Lung (tissue), 17 donors: ENCODE measurements at places on chromosomes 3 and 15.

- DNase-seq = peak; percentile 48
Measured at GRCh38 chr15:101346928-101347327, 51.9 kb upstream of the SNRPA1 start.

DNA sequence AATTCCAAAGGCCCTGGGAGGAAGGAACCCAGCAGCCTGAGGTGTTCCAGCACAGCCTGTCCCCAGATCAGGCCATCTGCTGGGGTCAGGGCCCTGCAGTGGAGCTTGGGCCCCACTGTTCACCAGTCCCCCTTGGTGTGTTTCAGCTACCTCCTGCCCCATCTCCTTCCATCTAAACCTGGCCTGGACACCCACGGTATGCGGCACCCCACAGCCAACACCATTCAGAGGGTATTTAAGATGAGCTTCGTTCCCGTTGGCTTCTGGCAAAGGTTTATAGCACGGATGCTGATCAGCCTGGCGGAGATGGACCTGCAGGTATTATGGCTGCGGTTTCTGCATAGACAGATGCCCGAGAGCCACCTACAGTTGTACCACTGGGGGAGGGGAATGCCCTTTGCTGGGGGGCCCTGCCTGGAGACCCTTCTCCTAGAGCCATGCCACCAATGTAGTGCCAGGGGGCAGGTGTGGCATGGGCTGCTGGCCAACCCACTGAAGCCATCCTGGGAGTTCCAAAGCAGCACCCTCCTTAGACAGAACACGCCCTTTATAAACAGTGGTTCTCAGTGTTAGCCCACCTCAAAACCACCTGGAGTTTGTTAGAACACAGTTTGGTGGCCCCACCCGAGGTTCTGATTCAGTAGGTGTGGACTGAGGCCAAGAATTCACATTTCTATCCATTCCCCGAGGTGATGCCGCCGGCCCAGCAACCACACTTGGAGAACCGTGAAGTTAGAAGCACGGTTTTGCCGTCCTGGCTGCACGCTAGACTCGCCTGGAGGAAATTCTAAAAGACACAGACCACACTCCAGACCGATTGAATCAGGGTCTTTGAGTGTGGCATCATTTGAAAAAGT, 126.9 kb downstream of the LRRK1 start:
- DNase-seq = no peak

DNA sequence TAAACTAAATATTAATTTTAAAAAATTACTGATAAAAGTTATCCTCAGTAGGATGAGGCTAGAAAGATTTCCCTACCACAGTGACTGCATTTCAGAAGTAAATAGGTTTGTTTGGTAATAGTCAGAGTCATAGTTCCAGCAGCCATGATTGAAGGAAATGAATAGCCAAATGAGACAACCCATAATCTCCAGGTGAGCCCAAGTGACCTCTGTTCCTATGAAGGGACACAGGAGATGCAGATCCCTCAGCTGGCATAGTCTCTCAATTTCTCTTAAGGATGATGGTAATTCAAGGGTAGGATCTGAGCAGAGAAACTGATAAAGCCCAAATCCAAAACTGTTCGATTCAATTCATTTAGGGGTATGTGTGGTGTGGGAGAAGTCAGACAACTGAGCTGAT, 461.8 kb downstream of the RAP2B start:
- no peak for DNase-seq

DNA sequence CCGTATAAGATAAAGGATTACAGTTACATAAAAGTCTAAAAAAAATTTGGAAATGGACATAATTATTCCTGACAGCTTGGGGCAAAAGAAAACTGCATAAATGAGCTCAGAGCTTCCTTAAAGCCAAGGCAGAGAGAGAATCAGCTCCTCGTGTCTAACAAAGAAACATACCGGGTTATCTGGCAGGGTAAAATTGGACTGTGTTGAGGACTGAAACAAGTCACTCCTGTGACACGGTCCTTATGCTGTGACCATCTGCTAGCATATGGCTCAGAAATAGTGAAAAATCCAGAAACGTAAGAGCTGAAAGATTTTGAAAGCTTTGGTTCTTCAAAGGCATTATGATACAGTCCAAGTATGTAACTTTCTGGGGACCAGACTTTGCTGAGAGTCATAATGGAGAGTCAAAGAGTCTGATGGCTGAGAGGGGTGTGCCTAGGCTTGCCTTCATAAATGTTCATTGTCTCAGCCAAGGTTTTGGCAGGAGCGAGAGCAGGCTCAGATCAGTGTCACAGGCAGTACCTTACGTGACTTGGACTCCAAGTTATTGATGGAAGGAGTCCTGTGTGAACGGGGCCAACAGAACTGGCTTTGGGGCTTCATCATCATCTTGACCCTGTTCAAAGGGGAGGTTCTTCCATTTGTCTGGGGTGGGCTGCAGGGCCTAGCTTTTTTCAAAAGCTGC, 12.5 kb downstream of the MAP6D1 start:
- DNase-seq = peak; percentile 23

DNA sequence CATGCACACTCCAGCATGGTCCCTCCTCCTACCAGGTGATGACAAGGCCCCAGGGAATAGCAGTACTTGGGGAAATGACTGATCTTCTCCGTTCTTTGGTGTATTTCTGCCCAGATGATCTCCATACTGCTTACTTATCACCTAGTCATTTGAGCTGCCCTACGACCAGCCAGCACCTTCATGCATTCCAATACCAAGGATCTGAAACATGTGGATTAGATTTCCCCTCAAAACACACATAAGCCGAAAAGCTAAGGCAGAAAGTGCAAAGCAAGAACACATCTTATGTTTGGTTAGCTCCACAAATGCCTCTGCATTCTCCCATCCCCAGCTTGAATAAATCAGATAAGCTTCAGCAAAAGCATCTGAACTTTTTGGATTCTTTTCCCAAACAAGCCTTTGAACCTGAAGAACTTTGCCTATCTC, 64.8 kb upstream of the BCL6 start:
- DNase-seq = no peak

DNA sequence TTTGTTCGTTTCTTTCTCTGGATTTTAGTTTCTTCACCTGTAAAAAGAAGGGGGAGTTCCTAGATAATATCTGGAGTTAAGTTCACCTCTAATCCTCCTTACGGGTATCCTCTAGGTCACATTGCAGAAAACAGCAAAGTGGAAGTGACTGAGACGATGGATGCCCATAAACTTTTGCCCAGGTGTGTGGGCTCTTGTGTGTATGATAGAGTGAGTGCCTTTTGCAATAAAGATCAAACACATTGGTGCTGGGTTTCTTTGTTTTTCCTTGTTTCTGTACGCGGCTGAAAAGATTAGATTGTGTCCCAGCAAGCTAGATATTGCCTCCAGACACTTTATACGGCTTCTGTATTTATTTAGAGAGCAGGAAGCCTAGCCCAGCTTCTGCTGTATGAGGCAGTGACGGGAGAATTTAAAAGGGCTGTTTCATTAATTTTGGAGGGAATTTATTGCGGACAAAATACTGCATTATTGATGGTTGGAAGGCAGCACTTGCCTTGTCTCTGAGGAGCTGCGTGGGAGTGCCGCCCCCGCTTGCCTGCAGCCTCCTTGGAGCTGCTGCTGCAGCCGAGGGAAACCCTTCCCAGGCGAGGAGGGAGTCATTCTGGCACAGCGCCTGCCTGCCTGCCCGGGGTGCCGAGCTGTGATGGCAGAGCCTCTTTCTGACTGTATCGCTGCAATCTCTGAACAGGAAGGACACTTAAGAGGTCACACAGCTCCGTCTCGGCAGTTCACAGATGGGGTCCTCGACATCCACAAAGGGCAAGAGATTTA, 38.5 kb downstream of the PYDC2 start:
- peak; percentile 68 for DNase-seq

GRCh38 chr3:43418601-43419272, 132.4 kb downstream of the SNRK start:
- DNase-seq = peak; percentile 87

DNA sequence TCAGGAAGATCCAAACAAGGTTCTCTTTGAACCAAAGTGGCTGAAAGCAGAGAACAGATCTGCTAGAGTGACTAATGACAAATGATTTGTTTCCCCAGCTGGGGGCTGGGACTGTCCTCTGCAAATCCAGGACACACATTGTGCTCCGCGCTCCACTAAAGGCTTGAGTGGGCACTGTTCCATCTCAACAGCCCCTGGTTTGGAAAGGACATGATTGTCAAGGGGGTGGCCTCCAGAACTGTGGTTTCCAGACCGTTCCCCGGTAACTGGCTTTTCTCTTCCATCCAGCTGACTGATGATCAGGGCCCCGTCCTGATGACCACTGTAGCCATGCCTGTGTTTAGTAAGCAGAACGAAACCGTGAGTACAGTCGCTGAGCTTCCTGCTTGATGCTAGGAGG, 91.0 kb downstream of the LRTM1 start:
- no peak for DNase-seq

DNA sequence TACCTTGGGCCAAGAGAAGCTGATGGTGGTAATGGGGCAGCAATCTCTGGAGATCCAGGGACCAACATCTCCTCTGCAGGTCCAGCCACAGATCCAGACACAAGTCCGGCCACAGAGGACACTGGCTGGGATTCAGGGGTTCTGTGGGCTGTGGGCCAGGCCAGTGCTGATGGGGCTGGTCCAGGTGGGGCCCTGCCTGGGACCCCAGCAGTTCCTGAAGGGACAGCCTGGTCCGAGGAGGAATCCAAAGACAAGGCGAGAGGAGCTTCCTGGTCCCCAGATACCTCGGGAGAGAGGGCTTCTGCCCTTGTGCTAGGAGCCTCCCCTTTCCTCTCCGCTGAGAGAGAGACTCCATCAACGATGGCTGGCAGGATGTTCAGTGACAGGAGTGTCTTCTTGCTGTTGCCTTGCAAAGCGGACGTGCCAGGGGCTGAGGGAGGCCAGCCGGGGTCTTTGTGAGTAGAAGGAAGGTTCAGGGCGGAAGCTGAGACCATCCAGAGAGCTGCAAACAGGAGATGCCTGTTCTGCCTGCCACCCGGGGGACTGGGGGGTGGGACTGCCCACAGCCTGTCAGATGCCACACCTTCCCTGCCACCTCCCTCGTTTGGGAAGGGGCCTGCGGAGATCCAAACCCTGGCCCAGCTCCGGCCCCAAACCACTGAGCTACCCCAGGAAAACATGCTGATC, 24.5 kb upstream of the GOLGA6C start:
- no peak for DNase-seq

- no peak for DNase-seq
Measured at GRCh38 chr3:190619761-190620160, 105.9 kb downstream of the IL1RAP start.

- no peak for DNase-seq
Measured at GRCh38 chr15:73183071-73183470, 130.8 kb downstream of the NEO1 start.

DNA sequence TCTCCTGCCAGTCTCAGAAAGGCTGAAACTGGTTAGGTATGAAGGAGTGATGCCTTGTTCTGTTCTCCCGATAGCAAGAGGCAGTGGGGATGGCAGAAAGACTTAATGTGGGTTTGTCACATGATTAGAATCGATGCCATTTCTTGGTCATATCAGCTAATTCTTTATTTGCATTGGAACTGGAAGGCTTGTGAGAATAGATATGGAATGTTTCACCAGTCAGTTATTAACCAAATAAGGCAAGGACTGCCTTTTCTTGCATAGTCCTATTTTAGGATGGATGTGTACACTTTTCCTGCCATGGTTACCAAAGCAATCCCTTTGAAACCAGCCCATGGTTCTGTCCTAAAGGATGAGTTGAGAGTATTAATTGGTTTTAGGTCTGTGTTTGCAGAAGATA, 33.7 kb downstream of the FILIP1L start:
- DNase-seq = no peak

- no peak for DNase-seq
Measured at GRCh38 chr15:22227411-22228100, 147.2 kb downstream of the OR4M2 start.

GRCh38 chr3:1179146-1179545, 86.3 kb downstream of the CNTN6 start:
- no peak for DNase-seq

DNA sequence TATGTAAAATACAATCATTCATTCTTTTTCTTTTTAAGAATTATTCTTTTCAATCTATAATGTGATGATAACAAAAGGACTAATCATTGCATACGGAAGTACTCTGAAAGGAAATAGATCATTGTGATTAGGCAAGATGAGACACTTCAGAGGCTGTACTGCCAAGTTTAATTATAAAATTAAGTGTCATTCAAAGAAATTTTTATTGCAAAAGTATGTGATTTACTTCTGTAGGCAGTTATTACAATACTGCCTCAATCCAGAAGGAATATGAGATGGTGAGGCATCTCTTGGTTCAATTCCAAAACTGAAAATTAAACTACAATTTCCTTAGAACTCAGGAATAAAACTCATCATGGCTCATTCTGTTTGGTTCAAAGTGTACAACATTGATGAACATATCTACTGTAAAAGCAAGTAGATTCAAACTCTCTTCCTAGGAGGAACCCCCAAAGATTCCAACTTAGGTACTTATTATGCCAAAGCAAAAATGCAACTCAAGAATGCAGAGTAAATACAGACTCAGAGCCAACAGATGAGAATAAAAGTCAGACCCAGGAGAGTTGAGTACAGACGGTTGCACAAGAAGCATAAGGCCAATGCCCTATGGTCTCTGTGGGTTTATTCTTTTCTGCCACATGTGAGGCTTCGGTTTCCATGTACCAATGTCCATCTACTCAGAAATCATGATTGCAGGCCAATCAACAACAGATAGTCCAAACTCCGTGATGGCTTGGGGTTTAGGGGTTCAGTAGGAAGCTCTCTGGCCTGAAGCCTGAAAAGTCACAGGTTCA, 118.5 kb upstream of the WNT5A start:
- no peak for DNase-seq

DNA sequence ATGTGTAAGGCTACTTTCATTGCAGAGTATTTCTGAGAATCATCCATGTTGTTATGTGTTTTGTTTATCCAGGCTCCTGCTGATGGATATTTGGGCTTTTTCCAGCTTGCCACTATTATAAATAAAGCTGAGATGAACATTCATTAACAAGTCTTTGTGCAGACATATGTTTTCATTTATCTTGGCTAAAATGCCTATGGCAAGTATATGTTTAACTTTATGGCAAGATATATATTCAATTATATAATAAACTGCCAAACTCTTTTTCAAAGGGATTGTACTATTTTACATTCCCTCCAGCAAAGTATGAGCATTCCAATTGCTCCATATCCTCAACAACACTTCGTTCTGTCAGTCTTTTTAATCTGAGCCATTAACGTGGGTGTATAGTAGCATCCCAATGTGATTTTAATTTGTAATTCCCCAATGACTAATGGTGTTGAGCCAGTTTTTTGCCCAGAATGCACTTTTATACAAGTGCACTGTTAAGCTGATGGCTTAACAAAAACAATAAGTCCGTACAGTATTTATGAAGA, 452.4 kb downstream of the SHQ1 start:
- DNase-seq = no peak

DNA sequence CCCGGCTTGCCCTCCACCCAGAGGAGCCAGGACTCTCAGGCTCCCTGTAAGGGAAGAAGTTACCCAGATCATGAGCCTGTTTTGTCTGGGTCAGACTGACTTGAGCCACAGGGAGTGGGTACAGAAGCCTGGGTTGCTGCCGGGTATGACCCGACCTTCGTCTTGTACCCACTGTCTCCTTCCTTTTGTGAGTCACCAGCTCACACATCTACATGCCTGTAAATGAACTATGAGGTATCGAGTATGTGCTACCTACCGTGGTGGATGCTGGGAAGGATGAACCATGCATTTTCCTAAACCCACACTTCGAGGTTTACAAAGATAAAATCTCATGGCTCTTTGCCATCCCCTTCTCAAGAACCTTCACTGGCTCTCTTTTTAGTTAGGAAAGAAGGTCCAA, 56.9 kb downstream of the CACNA1D start:
- no peak for DNase-seq
